Stimulated activated CD8-positive, alpha-beta memory T cell treated with anti-CD3 and anti-CD28 coated beads, Interleukin-15, amount 100 ng/mL, for 24 hours (primary cell): ENCODE measurements at places on chromosomes 13 and 19.

DNA sequence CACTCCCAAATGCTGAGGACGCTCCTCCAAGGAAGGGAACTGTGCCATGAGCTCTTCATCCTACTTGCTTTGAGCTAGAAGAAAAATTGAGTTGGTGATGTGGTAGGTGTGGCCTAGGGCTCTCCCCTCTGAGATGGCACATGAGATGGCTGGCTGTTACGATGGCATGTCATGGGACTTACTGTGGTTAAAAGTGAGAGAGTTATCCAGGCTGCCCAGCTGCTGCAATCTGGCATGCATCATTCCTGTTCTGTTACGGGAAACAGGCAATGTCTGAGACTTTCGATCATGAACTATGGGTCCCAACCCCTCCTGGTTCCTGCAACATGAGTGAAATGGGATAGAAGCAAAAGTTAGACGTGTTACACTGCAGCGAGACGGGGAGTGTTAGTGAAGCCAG lies 93.3 kb upstream of the SLC15A1 start:
- no peak for DNase-seq

DNA sequence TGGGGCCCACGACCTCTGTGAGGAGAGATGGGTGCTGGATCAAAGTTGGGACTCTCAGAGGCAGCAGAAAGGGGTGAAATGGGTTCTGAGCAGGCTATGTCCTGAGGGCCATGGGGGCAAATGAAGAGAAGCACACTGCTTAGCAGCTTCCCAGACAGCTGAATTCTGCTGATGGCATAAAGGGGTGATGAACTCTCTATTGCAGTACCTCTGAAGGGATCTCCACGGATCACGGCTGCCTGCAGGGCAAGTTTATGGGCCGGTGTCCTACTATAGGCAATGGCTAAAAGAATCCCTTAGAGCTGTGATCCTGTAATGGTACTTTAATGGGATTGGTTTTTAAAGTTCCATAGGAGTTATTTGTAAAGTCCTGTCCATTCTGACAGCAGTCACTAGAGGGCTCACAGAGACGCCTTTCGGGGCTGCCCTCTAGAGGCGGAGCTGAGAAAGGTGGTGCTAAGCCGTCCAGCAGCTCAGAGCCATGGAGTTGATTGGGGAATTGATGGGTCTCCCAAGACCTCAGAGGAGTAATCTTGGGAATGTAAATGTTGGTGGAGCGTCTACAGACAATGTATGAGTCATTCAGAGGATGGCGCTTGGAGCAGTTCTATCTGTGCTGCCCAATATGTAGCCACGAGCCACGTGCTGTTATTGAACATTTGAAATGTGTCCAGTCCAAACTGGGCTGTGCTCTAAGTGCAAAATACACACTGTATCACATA lies 287.3 kb downstream of the COG6 start:
- peak; percentile 17 for DNase-seq

DNA sequence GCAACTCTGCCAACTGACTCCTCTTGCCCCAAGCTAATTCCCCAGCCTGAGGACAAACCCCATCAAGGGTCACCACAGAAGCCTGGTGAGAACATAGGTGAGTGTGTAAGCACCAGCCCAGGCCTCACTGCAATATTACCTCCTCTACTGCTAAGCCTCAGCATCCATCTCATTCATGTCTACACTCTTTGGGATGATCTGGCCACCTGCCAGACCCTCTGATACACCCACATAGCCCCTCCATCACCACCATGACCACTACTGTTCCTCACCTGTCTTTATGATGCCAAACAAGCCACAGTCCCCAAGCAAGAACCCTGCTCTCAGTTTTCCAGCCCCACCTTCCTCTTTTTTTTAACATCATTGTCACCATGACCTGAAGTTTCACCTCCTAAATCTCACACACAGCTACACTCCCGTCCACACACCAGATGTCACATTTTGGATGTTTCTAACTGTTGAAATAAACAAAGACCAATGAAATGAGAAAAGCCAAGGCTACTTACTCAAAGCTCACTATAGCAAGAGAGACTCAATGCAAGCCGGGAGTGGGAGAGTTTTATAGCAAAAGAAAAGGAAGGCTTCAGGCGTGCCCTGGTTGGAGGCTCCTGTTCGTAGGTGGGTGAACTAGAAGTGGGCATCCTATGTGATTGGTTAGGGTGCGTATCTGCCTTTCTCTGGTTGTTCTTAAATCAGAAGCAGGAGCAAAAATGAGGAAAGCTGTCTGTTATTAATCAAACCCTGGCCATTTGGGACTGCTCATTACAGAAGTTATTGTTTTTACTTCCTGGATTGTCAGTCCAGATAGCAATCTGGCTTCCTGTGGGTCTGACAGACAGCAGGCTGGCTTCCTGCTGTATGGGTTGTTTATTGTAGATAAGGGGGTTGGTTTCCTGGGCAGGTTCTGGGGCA lies 2.0 kb downstream of the ZNF792 start:
- DNase-seq = no peak

DNA sequence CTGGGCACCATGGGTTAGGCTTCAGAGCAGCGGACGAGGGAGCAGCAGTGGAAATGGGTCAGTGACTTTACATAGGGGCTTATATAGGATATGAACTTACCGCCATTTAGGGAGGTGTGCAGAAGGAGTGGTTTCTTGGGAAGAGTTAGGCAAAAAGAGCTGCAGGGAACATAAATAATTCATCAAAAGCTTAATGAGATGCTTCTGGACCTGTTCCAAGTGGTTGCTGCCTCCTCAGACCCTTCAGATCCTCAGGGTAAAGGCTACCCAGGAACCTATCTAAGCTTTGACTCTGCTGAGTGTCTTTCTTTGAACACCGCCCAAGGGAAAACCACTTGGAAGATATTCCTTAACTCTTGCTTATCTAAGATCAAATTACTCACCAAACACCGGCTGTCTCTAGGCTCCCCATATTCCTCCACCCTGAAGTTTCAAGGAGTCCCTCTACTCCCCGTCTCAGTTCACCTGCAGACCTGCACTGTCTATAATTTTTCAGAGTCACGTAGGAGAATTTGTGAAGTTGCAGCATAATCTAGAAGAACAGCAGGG lies at the start of gene IGFL4:
IGFL4 (minus strand) TSS at position 51 of the 549 bp plus-strand sequence; CDS start at position 11, 40 bp downstream.
- DNase-seq = no peak

DNA sequence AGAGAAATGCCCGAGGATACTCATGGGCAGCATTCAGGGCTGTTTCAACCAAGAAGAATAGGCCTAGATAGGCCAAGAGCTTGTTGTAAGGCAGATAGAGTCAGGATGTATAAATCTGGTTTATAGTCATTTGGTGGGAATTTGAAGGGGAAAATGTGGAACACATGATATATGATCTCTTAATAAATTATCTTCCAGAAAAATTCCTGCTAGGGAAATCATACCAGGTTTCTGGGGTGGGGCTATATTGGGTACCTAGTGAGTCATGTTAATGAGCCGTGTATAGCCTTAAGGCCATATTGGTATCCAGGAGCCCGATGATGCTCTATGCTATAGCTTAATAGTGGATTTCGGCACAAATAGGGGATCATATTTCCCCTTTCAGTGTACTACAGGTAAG lies 51.5 kb upstream of the HTR2A start:
- DNase-seq = no peak

GRCh38 chr19:8028951-8029491 lies 23.5 kb upstream of the CCL25 start:
- no peak for DNase-seq

GRCh38 chr19:17605117-17605516 lies 49.7 kb downstream of the COLGALT1 start:
- no peak for DNase-seq

- DNase-seq = no peak
Measured at GRCh38 chr13:41528021-41528420, 70.7 kb downstream of the RGCC start.

GRCh38 chr19:16207490-16208025 lies 9.8 kb downstream of the AP1M1 start:
- DNase-seq = no peak

DNA sequence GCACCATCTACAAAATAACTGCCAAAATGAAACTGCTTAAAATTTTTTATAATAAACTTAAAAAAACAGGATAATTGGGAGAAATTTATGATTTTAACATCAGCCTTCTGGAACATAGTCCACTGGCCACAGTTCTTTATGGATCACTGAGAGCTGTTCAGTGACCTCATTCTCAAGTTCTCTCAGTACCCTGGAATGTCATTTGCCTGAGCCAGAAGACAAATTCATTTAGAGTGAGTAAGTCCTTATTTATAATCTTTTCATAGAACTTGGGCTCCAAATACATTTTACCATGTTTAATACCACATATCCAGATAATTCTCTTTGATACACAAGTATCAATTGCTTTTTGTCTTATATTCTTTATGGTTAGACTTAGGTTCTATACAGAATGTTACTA lies 87.6 kb downstream of the CAB39L start:
- no peak for DNase-seq

GRCh38 chr13:98374750-98375149 lies 197.7 kb upstream of the RNF113B start:
- DNase-seq = no peak

DNA sequence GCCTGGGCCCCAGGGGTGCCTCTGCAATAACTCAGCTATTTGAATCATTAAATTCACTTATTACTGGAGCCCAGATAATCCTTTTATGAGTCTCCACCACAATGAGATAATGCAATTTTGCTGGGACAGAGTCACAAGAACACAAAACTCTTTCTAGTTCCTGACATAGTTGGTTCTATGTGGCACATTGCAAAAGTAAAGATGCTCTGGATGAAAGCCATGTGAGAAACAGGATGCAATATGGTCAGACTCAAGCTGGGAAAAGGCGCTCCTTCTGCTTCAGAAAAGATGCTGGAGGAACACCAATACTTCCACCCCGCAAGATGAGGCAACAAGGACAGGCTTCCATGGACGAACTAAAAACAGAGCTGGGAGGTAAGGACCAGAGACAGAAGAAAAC lies 5.7 kb downstream of the ANKRD27 start:
- no peak for DNase-seq

DNA sequence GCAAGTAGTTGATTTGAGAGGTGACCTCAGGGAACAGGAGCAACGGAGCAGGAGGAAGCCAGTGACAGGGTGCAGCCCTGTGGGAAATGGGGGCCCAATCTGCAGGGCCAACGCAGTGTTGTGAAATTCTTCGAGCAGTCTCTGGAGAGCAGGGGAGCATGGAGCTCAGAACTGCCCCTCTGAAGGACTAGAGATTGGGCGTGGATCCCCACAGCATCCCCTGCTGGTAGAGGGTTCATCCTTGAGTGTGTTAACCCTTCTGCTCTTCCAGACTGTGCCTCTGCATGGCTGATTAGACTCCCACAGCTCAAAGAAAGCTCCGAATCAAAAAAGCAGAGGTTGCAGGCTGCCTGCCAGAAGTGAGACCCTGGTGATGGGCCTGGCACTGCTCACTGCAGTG lies 77.9 kb upstream of the UQCRFS1 start:
- DNase-seq = no peak

DNA sequence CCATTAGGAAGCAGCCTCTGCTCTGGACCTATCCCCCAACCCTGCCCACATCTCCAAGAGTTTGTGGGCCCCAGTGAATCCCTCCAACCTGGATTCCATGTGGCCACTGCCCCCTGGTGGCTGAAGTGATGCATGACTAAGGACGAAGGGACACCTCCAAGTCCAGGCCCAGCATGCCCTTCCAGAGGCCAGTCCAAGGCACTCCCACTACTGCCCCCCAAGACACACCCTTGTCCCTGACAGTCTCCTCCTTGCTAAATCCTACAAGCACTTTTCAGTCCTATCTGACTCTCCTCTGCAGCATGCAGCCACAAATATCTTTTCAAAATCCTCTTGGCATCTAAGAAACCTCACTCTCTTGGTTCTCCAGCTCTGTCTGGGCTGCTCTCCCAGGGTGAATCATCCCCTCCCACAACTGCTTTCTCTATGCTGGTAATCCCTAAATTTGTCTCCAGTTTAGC lies 33.0 kb downstream of the DEDD2 start:
- peak; percentile 36 for DNase-seq

DNA sequence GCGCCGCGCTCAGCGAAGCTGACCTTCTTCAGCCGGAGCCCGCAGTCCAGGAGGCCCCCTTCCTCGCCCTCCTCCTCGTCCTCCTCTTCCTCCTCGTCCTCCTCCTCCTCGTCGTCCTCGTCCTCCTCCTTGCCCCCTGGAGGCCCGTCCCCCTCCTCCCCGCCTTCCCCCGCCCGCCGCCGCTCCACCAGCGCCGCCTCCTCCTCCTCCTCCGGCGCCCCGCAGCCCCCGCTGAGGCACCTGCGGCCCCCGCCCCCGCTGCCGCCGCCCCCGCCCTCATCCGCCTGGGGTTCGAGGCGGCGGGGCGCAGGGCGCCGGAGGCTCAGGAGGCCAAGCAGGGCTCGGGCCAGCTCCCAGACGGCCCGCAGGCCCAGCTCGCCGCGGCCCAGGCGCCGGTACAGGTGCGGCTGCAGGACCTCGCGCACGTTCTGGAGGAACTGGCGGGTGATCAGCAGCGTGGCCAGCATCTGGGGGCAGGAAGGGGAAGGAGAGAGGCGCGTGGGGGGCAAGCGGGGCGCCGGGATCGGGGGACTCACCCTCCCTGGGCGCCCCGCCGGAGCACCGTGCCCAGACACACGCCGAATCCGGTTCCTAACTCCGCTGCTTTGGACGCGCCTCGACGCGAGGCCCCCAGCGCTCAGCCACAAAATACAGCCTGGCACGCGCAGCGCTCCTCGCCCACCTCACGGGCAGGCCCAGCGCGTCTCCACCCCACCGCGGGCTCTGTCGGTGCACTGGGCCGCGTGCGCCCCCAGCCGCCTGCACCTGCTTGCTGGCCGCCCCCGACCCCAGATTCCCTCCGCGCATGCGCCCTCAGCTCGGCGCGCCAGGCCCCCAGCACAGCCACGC lies 5.9 kb downstream of the ANO8 start:
- no peak for DNase-seq

DNA sequence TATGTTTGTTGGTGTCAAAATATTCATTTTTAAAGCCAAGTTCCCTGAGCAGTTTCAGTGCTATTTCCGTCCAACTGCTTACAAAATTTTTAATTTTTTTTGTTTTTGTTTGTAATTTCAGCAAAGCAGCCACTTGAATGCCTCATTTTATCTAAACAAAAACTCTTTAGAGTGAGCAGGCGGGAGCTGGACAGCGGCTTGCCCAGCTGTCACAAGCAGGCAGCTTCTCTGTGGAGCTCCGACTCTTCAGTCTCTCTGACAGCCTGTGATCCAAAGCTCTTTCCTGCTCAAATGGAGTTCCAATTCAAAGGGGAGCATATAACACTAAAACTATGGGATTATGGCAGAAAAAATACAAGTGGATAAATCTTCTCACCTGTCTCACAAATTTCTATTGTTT lies 618.3 kb upstream of the PCDH20 start:
- DNase-seq = no peak

GRCh38 chr13:38361542-38362262 lies 12.1 kb downstream of the UFM1 start:
- DNase-seq = no peak
